ENCODE measurements at places on chromosomes 12 and 14.

- no peak for DNase-seq
These were observed 173.7 kb downstream of the STXBP6 start for GRCh38 chr14:24875991-24876878.

DNA sequence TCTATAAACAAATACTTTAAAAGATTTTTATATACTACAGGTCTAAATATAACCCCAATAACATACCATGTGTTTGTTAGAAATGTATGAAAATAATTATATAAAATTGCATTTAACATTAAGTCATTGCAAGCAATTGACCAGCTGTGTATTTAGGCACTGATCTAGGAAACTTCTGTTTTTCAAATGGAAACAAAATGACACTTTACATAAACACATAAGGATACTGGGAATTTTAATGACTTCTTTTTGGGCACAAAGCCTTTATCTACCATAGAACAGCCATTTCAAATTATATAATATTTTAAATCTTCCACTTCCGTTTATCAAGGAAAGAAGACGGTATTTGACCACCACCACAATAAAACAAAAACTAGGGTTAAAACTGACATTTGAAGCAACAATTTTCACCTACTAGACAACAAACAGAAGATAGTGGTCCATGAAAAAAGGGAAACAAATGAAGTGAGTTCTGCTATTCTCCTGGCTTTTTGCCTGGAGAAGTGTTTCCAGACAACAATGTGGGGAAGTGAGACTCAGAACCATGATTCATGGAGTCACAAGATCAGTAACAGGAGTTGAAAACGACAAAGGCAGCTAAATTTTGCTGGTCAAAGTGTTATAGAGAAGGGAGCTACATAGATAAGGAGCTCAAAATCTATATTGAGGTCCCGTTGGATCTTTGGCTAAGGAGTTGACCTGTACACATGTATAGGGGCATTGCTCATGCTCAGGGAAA, 475.1 kb downstream of the TRHDE start:
- no peak for DNase-seq

GRCh38 chr12:95881331-95881955, 22.7 kb downstream of the SNRPF start:
- DNase-seq, result no peak

- no peak for DNase-seq
These were observed 25.7 kb downstream of the METTL25 start for GRCh38 chr12:82383930-82384552.

GRCh38 chr12:106871477-106871876, 84.2 kb upstream of the TMEM263 start:
- no peak for DNase-seq

GRCh38 chr14:71117839-71118743, 210.8 kb downstream of the PCNX1 start:
- no peak for DNase-seq

DNA sequence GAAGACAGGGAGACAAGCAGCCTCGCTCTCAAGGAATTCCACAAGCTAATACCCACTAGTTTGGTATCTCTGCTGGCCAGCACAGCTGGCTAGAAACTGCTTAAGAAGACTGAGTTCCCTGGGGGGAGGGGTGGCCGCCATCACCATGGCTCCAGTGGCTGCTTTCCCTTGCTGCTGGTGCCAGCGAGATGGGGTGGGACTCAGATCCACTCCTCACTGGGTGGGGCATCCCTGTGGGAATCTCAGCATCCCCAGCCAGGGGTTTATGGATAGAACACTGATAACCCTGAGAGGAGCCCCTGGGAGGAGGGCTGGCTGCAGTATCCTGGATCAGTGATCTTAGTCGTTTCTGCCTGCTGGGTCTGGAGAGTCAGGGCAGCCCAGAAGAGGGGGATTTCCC, 170.6 kb upstream of the MDGA2 start:
- DNase-seq, result no peak

- no peak for DNase-seq
These were observed 30.8 kb downstream of the TEP1 start for GRCh38 chr14:20382526-20382925.

DNA sequence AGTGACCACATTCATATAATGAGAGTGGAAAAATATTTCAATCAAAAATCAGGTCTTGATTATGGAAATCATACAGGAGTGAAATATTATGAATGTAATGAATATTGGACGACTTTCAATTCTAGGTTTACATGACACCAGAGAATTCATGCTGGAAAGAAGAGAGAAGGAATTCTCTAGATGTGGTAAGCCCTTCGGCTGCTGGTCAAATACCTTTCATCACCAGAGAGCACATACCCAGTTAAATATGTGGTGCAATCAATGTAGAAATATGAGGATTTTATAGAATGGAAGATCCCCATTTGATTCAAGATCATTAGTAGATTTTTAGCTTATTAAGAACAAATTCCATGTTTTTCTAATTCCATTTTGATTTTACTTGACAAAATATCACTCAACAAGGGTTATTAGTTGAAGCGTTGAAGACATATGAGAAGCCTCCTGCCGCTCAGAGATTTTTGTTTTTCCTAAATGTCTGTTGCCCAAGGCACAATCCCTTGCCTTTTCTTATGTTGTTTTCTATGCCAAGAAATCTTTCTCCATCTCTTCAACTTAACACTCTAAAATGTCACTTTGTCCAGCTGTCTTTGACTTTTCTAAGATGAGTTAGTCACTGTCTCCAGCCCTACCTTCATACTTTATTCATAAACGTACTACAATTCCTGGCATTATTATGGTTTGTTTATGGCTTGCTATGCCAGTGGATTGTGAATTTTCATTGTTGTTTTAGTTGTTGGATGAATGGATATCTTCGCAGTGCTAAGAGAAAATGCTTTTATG, 72.8 kb upstream of the ZDHHC17 start:
- DNase-seq, result no peak

GRCh38 chr12:59500915-59501314, 94.9 kb upstream of the SLC16A7 start:
- no peak for DNase-seq

GRCh38 chr12:32437095-32437515, 37.7 kb downstream of the FGD4 start:
- DNase-seq, result no peak

Measured in sigmoid colon (tissue), 7 donors.